Tongue (tissue), 3 donors: ENCODE measurements at places on chromosomes 12 and 14.

DNA sequence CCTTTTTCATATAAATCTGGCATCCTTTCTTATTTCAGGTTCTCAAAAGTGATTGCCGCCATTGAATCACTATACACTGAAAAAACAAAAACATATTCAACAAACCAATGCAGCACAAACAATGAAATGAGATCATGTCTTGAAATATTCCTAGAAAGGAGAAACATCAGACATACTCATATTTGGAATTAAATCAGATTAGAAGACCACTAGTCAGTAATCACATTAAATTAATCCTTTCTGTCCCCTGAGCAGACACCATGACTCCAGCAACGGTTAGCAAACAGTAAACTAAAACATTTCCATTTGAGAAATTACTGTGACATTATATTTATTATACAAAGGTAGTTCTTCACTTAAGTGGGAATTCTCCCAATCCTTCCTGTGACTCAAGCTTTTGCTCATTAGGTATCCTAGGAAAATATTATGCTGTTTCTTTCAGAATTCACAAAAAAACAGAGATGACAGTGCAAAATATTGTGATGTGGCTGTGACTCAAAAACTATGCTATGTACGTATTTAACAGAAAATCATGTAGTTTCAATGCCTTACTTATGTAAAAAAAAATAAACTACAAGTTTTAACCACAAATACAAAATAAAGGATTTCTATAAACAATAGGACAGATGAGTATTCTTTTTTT is 29.7 kb downstream of the CPNE8 start:
- no peak for DNase-seq

DNA sequence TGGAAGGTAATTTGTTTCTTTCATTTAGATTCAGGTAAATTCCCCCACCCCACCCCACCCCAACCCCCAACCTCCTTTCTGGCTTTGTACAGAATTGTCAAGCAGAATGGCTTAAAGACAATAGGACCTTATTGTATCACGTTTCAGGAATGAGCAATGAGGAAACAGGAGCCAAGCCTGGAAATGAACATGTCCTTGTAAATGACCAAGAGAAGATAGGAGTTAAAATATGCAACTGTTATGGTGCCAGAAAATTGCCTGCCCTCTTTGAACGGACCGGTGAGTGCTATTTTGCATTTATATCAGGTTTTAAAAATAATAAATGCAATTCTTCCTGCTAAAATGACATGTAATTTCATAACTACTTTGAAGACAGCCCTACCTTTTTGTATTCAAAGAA is 141.6 kb upstream of the PELI2 start:
- DNase-seq, result peak; percentile 39

DNA sequence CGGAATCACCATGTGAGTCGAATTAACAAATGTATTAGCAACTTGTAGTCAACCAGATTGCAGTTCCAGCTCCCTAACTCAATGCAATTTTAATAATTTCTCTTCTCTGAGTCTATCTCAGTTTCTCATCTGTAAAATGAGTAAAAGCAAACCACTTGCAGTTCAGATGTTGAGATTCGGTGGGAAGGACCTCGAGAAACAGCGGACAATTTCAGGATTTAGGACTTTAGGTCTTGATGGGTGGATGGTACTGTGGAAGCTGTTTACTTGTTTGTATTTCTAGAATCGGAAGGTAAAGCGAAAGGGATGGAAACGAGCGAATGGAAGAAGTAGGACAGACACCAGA is 510 bp upstream of the TTC8 start:
- no peak for DNase-seq

GRCh38 chr14:99884834-99885648 is 91.8 kb downstream of the EML1 start:
- peak; percentile 84 for DNase-seq

DNA sequence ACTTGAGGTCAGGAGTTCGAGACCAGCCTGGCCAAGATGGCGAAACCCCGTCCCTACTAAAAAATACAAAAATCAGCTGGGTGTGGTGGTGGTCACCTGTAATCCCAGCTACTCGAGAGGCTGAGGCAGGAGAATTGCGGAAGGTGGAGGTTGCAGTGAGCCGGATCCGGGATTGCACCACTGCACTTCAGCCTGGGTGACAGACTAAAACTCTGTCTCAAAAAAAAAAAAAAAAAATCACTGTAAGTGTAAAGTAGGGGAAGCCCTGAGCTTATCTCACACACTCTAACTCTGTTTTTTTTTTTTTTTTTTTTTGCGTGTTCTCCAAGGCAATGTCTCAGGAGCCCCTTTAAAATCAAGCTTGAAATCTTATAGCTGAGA is 421 bp upstream of the RBMS2 start:
- DNase-seq, result no peak

GRCh38 chr12:102063069-102063468 is 1.3 kb upstream of the WASHC3 start:
- DNase-seq, result no peak

GRCh38 chr14:60652674-60653651 is 3.7 kb upstream of the SIX1 start:
- DNase-seq, result peak; percentile 78

DNA sequence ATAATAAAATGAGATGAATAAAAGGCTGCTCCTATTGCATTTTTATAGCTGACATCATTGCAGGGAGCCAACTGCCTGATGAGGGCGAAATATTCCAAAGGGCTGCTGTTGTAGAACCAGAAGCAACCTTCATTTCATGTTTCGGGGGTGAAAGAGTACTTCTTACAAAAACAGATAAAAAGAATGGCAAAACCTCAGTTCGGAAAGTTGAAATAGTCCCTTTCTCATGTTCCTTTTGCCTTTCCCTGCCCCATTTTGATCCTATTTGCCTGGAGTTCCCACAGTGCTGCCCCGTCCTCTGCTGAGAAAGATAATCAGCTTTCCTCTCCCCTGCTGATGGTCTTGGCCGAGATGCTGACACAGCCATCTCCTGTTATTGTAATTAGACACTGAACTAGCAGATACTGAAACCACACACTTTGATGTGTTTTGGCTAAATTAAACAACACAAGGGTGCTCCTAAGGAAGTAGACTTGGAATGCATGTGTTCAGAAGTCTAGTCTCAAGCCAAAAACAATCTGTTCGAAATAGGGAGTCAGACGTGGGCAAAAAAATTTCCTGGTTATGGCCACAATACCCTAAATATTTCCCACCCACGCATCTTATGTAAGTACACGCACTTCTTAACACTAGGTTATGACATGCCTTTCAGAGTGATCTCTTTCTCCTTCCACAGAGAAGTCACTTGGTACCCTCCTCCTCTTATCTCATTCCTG is 117.2 kb downstream of the PPM1H start:
- peak; percentile 11 for DNase-seq

- DNase-seq, result no peak
Observed at GRCh38 chr12:93205361-93205760, 172.4 kb upstream of the NUDT4 start.

GRCh38 chr14:32933629-32934072 is 5.0 kb upstream of the NPAS3 start:
- DNase-seq, result peak; percentile 53

DNA sequence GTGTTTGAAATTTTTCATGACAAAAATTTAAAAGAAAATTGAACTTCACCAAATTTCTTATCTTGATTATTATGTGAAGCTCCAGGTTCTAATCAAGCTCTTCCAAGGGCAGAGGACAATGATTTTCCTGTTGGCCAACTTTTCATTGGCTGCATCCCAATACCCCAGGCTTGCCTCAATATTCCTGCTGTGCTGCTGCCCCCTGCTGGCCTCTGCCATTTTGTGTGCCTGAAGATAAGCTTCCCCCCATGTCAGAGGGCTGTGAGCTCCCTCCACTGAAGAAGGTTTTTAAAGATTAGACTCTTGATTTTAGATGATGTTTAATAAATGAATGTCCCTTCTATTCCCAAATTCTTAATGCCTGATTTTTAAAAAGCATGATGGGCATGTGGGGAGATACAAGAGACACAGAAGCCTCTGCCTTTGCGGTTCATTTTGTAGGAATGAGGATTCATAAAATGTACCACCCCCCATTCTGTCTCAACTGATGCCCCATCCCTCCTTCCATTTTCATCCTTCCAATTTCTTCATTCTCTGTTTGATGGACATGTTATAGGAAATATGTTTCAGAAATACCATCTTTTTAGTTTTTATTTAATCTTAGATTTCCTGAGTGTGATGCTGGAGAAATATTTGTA is 76.7 kb upstream of the RGS6 start:
- DNase-seq, result peak; percentile 63

- DNase-seq, result peak; percentile 88
Observed at GRCh38 chr14:80987235-80988032, 32.0 kb downstream of the TSHR start.

GRCh38 chr14:77707724-77708408 is at the start of the genes ALKBH1 and SLIRP:
Gene ALKBH1, minus strand, starts transcription at chr14:77708023. Its CDS starts 19 bp downstream, at chr14:77708004.
Gene SLIRP, plus strand, starts transcription at chr14:77708103. Its CDS starts 9 bp downstream, at chr14:77708112.
- peak; percentile 95 for DNase-seq

GRCh38 chr12:5232826-5233500 is 189.3 kb downstream of the KCNA5 start:
- DNase-seq, result no peak

- no peak for DNase-seq
Observed at GRCh38 chr14:102055181-102055901, 31.5 kb downstream of the HSP90AA1 start.

GRCh38 chr12:53626702-53627169 is 554 bp upstream of the ATF7 start:
- DNase-seq, result no peak

- DNase-seq, result peak; percentile 37
Observed at GRCh38 chr12:3493043-3493858, 2.2 kb downstream of the PRMT8 start.
